ENCODE measurements at places on chromosomes 11 and 22.

DNA sequence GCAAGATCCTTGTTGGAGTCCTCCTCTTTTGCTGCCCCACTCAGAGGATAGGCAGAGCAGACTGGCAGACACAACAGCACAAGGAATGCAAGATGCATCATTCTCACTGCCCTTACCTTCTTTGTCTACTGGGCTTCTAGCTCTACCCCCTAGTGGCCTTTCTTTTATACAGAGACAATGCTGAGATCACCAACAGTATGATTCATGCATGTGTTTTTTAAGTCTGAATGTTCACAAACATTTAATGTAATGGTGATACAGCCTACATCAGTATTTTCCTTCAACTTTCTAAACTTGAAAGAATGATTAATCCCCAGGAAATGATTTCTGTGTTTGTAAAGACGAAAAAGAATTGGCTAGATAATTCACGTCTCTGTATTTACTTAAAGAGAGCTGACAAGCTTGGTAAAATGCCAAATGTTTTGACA is at the start of gene MMP10:
MMP10 (minus strand) TSS at position 138 of the 428 bp plus-strand sequence; CDS start at position 101, 37 bp downstream.
- DNase-seq: no peak

DNA sequence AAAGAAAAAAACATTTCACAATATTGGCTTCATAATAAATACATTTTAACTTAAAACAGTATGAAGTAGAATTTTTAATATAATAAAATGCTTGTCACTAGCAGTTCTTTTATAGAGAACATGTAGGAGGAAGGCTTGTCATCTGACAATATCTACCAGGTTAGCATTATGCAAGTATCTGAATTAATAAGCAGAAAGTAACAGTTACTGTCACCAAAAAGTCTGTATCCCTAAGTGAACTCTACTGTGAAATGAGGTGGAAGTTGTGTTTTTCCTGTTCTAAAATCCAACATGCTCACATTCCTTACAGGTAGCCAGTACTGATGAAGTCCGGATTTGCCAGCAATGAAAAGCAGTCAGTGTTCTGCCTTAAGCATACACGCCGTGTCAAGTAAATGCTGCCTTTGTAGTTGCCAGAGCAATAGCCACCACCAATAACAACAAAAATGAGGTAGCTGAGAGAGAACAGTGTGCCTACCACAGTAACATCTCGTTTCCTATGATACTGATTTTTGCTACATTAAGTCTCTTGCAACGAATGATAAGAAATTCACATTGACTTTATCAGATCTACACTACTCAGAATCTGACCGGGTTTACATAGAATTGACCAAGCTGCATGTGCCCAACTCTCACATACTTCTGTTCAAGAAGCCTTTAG is 95.5 kb downstream of the SIK3 start:
- no peak for DNase-seq

- DNase-seq: no peak
Measured at GRCh38 chr11:74226907-74227306, 55.8 kb downstream of the PPME1 start.

- no peak for DNase-seq
Measured at GRCh38 chr11:131378931-131379330, 8.5 kb downstream of the NTM start.

DNA sequence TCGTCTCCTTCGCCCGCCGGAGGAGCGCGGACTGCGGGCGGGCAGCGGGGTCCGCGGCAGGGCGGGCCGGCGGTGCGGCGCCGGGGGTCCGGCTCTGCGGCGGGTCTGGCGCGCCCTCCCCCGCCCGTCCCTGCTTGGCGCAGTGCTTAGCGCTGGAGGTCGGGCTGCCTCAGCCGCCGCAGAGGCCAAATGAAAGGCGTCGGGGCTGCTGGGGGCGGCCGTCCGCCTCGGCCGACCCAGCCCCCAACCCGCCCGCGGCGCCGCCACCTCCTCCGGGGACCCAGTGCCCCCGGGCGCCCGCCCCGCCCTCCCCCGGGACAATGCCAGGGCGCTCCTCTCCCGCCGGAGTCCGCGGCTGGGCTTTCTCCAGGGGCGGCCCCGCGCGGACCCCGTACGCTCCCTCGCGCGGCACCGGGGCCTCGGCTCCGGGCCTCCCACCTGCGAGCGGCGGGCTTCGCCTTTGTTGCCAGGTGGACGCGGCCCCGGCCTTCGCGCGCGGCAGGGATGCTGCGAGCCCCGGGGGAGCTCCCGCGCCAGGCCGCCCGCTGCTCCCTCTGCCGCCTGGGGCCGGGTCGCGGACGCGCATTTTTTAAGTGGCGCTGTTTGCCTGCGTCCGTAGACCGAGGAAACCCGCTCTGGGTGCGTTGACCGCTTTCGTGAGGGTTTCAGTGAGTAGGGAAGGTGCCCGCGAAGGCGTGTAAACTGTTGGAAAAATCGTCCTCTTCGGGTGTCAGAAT is 583 bp downstream of the APLP2 start:
- peak; percentile 22 for DNase-seq

GRCh38 chr22:26838471-26838825 is 181.1 kb downstream of the MIAT start:
- DNase-seq: no peak

DNA sequence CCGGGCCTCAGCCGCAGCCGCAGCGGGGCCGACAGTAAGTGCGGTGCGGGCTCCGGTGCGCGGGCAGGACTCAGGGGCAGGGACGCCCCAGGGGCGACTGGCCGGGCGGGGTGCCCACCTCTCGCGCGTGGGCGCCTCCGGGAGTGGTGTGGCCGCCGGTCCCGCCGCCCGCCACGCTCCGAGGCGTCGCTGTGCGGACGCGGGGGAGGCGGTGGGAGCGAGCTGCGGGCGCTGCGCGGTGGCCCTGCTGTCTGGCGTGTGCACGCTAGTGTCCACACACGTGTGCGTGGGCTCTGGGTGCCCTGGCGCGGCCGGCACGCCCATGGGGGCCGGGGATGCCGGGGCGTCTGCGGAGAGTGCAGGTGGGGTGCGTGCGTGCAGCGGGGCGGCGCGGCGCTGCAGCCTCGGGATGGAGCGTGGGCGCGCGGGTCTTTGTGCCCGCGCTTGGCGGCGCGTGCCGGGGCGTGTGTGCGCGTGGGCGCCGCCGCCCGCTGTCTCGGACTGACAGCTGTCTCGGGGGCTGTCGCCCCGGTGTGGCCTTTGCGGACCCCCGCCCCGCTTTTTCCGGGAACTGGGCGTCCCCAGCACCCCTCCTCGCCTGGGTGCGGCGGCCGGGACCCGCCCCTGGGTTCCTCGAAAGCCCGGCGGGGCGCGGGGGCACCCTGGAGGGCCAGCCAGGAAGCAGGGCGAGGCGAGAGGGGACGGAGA is 804 bp downstream of the KCNK4 start:
- DNase-seq: no peak

- DNase-seq: no peak
Measured at GRCh38 chr11:19978668-19979518, 181.4 kb downstream of the DBX1 start.

DNA sequence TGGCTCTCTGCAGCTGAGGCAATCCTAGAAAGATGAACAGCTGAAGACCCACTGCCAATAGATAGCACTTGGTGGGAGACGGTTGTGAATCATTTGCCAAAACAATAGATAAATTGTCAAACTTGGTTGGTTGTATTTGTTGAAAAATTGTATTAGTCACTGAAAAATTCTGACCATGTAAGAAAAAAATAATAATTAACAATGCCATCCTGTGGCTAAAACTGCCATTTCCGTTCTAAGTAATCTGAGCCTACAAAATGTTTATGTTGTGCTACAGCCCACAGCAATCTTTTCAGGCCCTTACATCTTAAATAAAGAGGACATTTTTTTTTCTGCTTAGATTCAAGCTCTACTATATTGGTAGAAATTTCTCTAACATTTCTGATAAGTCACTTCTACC is 103.2 kb upstream of the ANO3 start:
- DNase-seq: no peak

DNA sequence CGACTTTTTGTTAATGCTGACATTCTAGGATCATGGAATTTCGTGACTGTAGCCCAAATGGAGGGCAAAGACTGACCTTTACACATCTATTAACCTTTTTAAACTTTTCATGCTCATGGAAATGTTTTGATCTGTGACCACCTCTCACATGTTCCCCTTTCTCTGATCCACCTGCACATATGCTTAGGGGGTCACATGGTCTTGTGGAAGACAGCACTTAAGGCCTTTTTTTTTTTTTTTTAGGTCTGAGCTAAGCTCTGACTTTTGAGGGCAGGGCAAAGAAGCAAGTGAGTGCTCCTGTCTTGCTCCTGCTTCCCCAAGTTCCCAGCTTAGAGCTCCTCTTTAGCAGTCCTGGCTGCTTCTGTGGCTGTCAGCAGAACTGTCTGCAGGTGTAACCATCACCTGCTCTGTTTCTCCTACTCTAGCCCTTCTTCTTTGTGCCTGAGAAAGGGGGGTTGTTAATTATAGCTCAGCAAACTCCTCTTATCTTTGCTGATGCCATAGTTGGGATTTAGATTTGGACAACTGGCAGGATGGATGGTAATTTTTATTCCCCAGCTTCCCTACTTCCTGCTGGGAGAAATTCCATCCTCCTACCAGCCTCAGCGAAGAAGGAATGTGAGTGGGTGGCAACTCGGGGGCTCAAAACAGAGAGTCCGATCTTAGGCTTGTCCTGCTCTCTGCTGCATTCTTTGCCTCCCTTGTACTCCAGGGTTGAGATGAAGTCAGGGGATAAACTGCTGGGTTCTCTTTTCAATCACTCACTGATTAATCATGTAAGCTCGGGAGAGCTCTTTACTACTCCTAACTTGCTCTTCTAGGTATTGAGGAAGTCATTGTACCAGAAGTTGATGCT is 64.4 kb downstream of the GRAMD1B start:
- DNase-seq: no peak

GRCh38 chr22:16717699-16718558 is 107.3 kb downstream of the XKR3 start:
- no peak for DNase-seq

DNA sequence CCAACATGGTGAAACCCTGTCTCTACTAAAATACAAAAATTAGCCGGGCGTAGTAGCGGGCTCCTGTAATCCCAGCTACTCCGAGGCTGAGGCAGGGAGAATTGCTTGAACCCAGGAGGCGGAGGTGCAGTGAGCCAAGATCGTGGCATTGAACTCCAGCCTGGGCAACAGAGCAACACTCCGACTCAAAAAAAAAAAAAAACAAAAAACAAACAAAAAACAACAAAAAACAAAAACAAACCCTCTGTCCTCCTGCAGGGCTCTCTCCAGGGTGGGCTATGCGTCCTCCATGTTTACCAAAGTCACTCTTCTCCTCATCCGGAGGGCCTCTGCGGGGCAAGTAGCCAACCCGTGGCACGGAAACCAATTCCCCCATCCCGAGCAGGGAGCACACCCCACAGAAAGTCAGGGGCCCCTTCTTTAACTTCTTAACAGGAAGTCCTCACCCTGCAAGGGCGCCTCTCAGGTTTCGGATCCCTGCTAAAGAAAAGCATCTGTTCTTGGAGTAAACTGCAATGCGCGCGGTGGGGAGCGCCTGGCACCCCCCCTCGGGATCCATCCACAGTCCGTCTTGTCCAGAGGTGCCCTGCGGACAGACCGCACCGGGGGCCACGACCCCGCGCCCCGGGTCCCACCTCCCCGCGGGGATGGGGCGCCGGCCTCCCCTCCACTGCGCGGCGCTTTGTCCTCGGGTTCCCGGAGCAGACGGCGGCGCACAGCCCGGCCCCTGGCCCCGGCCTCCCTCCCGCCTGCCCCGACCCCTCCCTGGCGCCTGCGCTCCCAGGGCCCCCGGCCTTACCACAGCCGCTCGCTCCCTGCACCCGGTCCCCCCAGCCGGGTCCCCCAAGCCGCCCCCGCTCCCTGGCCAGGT is 712 bp downstream of the CERK start:
- DNase-seq: no peak

GRCh38 chr22:47094861-47095330 is 332.4 kb downstream of the TBC1D22A start:
- no peak for DNase-seq

DNA sequence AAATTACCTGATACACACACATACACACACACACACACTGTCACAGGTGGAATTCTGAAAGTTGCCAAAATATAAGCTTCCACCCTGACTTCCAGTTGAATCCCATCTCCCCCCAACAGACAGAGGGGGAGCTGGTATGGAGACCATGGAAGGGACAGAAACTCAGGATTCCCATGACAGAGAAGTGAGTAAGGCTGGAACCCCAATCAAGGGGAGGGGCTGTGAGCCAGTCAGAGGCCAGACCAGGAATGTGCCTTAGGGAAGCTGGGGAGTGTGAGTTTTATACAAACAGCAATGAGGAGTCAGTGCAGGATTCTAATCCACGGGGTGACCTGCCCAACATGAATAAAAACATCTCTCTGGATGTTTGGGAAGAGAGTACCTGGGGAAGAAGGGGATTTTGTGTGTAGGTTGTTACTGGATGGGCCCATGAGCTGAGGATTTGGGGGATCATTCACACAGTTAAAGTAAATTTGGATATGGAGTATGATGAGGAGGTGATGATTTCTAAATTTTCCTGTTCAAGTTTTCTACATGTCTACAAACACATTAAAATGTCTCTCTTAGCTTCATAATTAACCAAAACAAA is 38.7 kb upstream of the TOP3B start:
- no peak for DNase-seq

DNA sequence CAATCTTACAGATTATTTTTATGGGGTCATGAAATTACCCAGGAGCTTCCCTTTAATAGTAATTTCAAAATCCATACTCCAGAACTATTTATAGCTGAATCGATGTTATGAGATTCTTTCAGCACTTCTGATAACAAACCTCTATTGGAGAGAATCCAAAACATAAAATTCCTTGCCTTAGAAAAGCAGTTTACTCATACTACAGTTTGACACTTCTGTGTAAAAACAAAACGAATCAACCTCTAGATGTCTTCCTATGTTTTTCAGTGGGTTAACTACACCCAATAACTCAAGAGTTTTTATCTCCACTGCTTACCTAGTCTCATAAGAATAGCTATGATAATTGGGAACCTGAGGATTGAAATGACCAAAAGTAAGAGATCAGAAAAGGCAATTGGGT is 35.6 kb downstream of the KIF18A start:
- no peak for DNase-seq

DNA sequence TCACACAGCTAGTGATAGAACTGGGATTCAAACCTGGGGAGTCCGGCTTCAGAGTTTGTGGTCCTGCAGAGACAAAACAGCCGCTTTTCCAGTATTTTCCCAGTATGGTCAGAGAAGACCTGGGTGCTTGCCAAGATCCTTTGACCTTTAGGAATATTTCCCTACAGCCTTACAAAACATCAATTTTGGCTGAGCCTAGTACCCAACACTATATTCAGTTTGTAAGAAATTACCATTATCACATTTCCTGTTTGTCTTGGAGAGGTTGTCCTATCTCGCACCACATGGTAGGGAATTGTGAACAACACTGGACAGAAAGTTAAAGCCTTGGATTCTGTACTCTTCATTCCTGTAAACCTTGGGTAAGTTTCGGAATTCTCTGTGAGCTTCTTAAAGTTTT is 10.7 kb upstream of the NEU3 start:
- DNase-seq: no peak

GRCh38 chr11:33377412-33378370 is 120.5 kb downstream of the HIPK3 start:
- no peak for DNase-seq

DNA sequence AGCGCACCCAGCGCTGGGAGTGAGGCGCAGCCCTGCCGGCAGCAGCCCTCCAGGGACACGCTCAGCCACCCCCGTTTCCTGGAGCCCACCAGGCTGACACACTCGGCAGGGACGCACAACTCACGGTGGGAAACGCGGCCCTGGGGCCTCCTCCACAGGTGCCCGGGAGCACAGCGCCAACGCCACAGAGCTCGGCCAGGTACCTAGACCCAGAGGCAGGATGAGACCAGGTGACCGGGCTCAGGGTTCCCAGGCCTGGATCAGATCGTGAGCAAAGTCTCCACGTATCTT is 18.0 kb downstream of the TUBGCP6 start:
- no peak for DNase-seq

All from activated T-cell treated with anti-CD3 and anti-CD28 coated beads for 4 hours (primary cell).